ENCODE measurements at places on chromosomes 2 and 18. TPM values are rescaled to one million over a fixed set of nuclear protein-coding genes. Genes with fewer than 3 reads are reported as not detected.

NPAS2 gene
- 2.6 TPM for total RNA-seq

LOXHD1 gene
- total RNA-seq = not detected

SPP2 gene
- total RNA-seq = not detected

SERPINB10 gene
- total RNA-seq = not detected

GRCh38 chr2:159169187-159169586 lies 117.3 kb downstream of the WDSUB1 start:
- H3K4me1 ChIP-seq = no peaks in the 10 kb centered on the region
- no peaks in the 10 kb centered on the region for H3K27me3 ChIP-seq
- no peak for DNase-seq

GRCh38 chr2:164911832-164912231 lies 43.5 kb downstream of the SLC38A11 start:
- H3K4me3 ChIP-seq = no peak overlapping the region
- no peak for DNase-seq
- no peaks in the 10 kb centered on the region for H3K27me3 ChIP-seq

- H3K36me3 ChIP-seq = no peaks in the 10 kb centered on the region
- peaks cover 34% of the 10 kb centered on the region for H3K4me1 ChIP-seq
- H3K27ac ChIP-seq = peak overlapping the region; percentile 53
- no peaks in the 10 kb centered on the region for H3K27me3 ChIP-seq
Observed at GRCh38 chr2:230908595-230909191, 16.3 kb downstream of the GPR55 start.

GRCh38 chr2:118110991-118111390 lies 22.7 kb downstream of the INSIG2 start:
- H3K36me3 ChIP-seq = peaks cover 24% of the 10 kb centered on the region
- no peaks in the 10 kb centered on the region for H3K27me3 ChIP-seq
- H3K4me3 ChIP-seq = no peak overlapping the region
- no peak for DNase-seq
- H3K4me1 ChIP-seq = no peaks in the 10 kb centered on the region
- no peak overlapping the region for H3K27ac ChIP-seq

DNA sequence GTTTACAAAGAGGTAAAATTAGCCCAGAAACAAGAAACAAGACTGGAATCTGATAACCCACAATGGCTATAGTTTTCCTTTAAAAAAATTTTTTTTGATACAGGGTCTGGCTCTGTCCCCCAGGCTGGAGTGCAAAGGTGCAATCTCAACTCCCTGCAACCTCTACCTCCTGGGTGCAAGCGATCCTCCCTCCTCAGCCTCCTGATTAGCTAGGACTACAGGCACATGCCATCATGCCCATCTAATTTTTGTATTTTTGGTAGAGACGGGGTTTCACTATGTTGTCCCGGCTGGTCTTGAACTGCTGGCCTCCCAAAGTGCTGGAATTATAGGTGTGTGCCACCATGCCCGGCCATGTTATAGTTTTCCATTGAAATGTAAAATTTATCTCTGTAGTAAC lies 12.3 kb upstream of the PARD6G start:
- H3K4me1 ChIP-seq = no peaks in the 10 kb centered on the region
- no peak overlapping the region for H3K4me3 ChIP-seq
- peaks cover 5% of the 10 kb centered on the region for H3K36me3 ChIP-seq
- no peak overlapping the region for H3K27ac ChIP-seq
- DNase-seq = no peak

GRCh38 chr2:240143276-240143675 lies 2.8 kb upstream of the OTOS start:
- no peaks in the 10 kb centered on the region for H3K4me1 ChIP-seq
- DNase-seq = no peak
- no peak overlapping the region for H3K27ac ChIP-seq
- H3K4me3 ChIP-seq = no peak overlapping the region
- no peaks in the 10 kb centered on the region for H3K36me3 ChIP-seq

DNA sequence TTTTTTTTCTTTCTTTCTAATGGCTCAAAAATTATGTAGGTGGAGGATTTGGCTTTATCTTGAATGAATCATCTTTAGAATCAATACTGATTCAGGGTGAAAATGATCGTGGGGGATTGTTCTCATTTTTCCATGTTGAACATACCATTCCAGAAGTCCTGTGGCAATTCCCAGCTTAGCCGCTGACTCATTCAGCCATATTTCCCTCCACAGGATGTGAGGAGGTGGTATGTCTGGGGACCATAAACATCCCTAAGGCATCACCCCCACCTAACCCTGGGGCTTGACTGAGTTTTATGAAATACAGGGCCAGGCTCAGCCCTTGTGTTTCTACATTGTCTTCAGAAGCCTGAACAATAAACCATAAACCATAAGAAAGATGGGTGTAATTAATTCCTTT lies 92.7 kb upstream of the FN1 start:
- H3K27ac ChIP-seq = no peak overlapping the region
- no peak for DNase-seq
- peaks cover 18% of the 10 kb centered on the region for H3K4me1 ChIP-seq
- no peak overlapping the region for H3K4me3 ChIP-seq

DNA sequence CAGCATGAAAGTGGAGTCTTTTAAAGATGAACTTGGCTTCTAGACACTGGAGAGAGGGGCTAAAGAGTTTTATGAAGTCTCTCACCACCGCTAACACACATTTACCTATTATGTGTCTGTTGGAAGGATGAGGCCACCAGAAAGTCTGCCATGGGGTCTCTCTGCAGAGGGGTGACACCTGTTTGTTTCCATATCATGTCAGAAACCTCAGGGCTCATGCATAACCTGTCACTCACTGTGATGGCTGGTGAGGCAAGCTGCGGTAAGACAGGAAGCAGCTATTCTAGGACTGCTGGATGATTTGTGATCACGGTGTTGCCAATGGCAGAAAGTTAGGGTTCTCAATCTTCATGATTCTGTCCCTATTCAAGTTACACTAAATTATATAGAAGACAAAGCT lies 60.8 kb upstream of the DNMT3A start:
- no peaks in the 10 kb centered on the region for H3K36me3 ChIP-seq
- DNase-seq = no peak
- peaks cover 21% of the 10 kb centered on the region for H3K4me1 ChIP-seq
- no peak overlapping the region for H3K4me3 ChIP-seq

- H3K4me1 ChIP-seq = peaks cover 3% of the 10 kb centered on the region
- DNase-seq = no peak
- no peak overlapping the region for H3K27ac ChIP-seq
Observed at GRCh38 chr18:74023220-74023619, 124.4 kb downstream of the FBXO15 start.

- peaks cover 87% of the 10 kb centered on the region for H3K27me3 ChIP-seq
- H3K27ac ChIP-seq = no peak overlapping the region
- H3K36me3 ChIP-seq = peaks cover 2% of the 10 kb centered on the region
- H3K4me3 ChIP-seq = no peak overlapping the region
- no peak for DNase-seq
- peaks cover 4% of the 10 kb centered on the region for H3K4me1 ChIP-seq
Observed at GRCh38 chr2:218885981-218886947, 5.6 kb downstream of the WNT10A start.

- peaks cover 23% of the 10 kb centered on the region for H3K4me1 ChIP-seq
- peaks cover 3% of the 10 kb centered on the region for H3K36me3 ChIP-seq
- no peaks in the 10 kb centered on the region for H3K27me3 ChIP-seq
- H3K4me3 ChIP-seq = no peak overlapping the region
Observed at GRCh38 chr18:48815581-48816324, 135.0 kb downstream of the SMAD7 start.

DNA sequence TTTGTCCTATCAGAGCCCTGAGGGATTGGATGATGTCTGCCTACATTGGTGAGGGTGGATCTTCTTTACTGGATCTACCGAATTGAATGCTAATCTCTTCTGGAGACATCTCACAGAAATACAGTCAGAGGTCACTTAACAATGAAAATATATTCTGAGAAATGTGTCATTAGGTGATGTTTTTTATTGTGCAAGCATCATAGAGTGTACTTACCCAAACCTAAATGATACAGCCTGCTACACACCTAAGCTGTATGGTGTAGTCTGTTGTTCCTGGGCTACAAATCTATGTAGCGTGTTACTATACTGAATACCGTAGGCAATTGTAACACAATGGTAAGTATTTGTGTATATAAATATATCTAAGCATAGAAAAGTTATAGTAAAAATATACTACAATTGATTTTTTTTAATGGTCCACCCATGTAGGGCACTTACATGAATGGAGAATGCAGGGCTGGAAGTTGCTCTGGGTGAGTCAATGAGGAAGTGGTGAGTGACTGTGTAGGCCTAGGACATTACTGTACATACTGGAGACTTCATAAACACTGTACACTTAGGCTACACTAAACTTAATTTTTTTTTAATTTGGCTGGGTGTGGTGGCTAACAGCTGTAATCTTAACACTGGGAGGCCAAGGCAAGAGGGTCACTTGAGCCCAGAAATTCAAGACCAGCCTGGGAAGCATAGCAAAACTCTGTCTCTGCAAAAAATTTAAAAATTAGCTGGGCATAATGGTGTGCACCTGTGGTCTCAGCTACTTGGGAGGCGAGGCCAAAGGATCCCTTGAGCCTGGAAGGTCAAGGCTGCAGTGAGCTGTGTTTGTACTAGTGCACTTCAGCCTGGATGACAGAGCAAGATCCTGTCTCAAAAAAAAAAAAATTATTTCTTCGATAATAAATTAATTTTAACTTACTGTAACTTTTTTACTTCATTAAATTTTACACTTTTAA lies 226.3 kb upstream of the UBE2E3 start:
- no peak overlapping the region for H3K4me3 ChIP-seq
- H3K27ac ChIP-seq = no peak overlapping the region
- no peak for DNase-seq
- H3K27me3 ChIP-seq = no peaks in the 10 kb centered on the region

DNA sequence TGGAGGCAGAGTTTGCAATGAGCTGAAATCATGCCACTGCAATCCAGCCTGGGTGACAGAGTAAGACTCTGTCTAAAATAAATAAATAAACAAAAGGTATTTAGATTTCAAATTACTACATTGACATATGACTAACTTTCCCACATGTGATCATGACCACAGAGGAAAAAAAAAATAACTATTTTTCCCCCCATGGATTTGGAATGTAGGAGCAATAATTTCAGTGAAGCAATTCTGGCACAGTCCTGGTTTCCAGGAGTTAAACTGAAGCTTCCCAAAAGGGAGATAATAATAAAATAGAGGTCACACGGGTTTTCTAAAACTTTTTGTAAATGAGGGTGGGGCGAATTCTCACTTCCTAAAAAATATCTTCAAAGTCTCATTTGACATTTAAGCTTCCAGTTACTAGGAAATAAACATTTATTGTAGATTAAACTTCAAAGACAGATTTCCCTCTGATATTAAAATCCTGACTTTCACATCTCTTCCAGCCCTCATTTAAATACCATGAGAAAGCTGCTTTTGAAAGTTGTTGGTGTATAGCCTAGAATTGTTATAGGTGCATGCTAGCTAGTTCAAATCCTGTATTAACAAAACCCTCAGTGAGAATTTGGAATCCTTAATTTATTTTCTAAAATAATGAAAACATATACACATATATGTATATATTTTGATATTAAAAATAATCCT lies 20.7 kb downstream of the SLC19A3 start:
- H3K4me3 ChIP-seq = no peak overlapping the region
- peaks cover 12% of the 10 kb centered on the region for H3K27me3 ChIP-seq
- no peaks in the 10 kb centered on the region for H3K36me3 ChIP-seq
- DNase-seq = no peak

DNA sequence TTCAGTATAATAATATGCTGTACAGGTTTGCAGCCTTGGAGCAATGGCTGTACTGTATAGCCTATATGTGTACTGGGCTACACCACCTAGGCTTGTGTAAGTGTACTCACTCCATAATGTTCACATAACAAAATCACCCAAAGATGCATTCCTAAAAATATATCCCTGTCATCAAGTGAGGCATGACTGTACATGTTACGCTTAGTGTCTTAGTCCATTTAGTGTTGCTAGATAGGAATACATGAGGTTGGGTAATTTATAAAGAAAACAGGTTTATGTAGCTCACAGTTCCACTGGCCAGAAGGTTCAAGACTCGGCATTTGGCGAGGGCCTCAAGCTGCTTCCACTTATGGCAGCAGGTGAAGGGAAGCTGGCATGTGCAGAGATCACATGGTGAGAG lies 31.4 kb downstream of the RNF152 start:
- H3K4me3 ChIP-seq = no peak overlapping the region
- H3K36me3 ChIP-seq = peaks cover 2% of the 10 kb centered on the region
- DNase-seq = no peak
- H3K27me3 ChIP-seq = no peaks in the 10 kb centered on the region

Data from neural crest cell (in vitro differentiated cells).